ENCODE measurements at places on chromosomes 4 and X.

GRCh38 chrX:40845331-40845911 lies 110.1 kb upstream of the MED14 start:
- DNase-seq, result no peak

DNA sequence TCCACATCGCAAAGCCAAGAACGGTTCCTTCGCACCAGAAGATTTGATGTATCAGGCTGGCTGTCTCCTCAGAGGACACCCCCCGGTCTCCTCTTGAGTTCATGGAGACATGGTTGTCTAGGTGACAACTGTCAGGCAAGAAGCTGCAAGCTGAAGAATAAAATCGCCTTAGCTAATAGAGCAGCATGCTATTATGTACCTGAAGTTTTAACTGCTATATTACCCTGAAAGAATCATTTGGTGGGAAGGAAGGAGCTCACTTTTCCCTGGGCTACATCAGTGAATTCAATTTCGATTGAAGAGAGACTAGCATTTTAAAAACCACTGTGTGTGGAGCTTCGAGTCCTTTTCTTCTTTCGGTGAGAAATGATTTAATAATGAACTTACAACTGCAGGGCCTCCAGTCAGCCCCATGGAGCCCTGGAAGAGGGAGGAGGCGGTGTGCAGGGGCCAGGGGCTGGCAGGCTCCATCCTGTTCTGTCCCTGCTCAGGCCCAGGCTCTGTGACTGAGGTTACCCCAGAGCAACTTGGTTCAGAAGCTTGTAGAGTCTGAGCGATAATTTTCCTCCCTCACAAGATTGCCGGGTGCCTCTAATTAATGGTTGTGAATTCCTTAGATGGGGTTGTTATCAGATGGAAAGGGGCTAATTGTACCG lies 191.3 kb downstream of the MID1IP1 start:
- no peak for DNase-seq

DNA sequence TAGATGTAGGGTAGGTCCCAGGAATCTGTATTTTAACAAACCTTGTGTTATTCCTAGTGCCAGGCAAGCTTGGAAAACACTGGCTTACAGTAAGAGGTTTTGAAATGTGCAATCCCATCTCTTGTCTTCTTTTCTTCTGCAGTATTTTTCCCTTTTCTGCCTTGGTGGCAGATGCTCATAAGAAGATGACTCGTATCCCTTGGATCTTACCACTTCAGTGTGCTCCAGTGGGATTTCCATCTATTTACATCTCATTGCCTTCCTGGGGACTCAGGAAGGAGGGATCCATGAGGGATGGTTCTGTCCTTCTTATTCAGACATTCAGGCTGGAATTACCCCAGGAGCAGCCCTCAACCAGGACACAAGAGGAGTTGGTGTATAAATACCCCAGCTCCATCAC lies 136.6 kb downstream of the NHS start:
- no peak for DNase-seq

- DNase-seq, result no peak
Measured at GRCh38 chrX:150527108-150527507, 41.3 kb upstream of the MTM1 start.

DNA sequence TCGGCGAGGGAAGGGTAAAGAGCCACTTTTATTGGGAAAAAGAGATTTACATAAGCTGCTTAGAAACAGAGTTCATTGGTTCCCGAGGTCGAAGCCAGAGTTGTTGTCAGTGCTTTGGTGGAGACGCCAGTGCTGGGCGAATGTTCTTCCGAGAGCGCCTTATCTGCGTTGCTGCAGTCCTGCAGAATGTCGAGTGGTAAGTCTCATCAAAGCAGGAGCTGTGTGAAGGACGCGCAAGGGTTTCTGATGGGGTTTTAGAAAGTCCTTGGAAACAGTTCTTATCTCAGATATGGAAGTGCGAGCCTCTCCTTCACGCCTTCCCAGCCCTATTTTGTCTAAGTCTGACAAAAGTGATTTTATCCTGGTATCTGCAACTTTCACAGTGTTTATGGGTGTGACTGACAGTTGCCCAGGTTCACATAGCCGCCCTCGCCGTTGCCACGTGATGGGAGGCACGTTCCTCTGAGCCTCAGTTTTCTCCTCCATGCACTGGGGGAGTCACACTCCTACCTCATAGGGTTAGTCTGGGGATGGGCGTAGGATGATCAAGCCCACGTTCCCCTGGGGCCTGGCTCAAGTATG lies 47.3 kb upstream of the NSG1 start:
- peak; percentile 48 for DNase-seq

GRCh38 chrX:48831909-48832291 lies 3.5 kb downstream of the PCSK1N start:
- no peak for DNase-seq

GRCh38 chr4:172169871-172170270 lies 356.7 kb downstream of the GALNTL6 start:
- DNase-seq, result no peak

- DNase-seq, result no peak
Measured at GRCh38 chrX:42708222-42708621, 69.7 kb downstream of the PPP1R2C start.

DNA sequence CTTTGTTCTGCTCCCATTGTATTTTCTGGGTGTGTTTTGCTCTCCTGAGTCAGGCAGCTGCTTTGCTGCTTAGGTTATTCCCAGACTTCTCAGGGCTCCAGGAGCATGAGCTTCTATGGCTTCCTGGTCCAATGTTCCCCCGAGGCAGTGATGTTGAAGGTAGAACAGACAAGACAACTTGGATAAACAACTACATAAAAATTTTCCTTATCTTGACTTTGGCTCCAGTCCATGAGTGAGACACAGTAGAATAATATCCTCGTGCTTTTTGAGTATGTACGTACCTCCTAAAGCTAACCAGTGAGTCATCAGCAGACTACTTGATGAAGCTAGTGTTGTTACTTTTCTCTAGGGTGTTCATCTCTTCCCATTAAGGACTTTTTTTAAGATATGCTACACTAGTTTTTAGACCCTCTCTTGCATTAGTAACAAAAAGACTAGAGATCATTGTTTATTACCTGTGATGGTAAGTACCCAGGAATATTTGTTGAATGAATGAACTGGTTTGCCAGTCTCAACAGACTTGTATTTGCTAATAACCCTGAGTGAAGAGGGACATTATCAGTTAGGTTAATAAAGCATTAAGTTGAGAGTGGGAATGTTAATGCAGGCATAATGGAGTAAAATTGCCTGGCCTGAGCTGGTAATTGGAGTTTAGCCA lies 131.9 kb downstream of the FHIP1A start:
- DNase-seq, result peak; percentile 43

DNA sequence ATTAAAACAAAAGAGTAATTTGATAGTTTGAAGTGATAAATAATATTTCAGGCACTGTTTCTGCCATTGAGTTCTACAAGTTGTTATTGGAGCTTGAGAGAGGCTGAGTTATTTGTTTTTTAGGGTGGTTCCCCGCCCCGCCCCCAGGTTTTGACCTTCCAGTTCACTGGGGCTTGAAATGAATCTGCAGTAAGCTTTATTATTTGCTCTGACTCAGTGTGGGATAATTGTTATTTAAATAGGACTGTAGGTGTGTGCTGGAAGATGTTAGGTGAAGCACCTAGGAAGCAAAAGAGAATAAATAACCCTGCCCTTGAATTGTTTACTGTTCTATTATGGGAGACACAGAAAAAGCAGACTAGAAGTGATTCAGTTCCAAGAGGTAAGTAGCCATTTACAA lies 81.2 kb upstream of the KCNIP4 start:
- no peak for DNase-seq

DNA sequence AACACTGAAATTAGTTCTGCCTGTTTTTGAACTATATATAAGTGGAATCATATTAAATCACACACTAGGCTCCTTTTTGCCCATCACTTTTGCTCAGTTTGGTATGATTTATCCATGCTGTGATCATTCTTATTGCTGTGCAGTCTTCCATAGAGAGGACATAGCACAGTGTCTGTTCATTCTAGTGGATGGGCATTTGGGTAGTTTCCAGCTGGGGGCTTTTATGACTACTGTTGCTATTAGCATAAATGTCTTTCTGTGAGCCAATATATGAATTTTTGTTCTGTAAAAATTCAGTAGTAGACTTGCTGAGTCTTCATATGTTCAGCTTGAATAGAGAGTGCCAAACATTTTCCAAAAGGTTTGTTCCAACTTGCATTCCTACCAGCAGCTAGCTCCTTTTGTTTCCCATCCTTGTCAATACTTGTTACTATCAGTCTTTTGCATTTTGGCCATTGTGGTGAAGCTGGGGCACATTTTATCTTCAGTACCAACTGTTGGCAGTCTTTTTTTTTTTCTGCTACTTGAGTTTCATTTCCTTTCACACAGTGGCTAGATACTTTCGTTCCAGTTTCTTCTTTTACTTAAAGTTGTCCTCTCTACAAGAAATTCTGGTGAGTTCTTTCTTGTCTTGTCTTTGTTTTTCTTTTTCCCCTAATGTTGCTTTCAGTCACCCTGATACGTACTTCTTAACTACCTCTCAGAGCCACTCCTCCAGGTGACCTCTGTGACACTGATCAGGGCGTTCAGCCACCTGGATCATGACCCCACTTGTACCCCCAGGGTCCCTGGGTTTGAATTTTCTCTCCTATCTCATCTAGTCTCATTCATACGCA lies 87.0 kb downstream of the ANXA3 start:
- no peak for DNase-seq

DNA sequence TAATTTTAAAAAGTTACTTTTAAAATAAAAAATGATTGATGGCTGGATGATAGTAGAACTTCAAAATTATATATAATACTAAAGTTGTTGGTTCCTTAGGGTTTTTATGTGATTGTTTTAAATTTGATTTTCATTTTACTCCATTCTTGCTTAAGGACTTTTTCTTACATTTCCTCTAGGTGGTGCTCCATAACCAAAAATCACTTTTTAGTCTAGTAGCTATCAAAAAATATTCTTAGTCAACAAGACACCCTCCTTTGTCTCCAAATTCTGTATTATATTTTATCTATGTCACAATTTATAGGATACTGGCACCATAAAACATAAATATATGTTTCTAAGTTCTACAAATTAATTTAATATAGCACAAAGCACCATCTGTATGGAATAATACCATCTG lies 67.2 kb upstream of the BRWD3 start:
- DNase-seq, result peak; percentile 32

GRCh38 chrX:41602816-41603345 lies 85.9 kb upstream of the GPR34 start:
- no peak for DNase-seq

DNA sequence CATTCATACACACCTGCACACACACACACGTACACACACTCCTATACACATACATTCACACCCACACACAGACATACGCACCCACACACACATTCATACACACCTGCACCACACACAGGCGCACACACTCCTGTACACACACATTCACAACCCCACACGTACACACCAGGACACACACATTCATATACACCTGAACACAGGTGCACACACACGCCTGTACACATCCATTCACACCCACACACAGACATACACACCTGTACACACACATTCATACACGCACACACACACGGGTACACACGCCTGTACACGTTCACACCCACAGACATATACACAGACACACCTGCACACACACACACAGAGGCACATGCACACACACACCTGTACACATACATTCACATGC lies 53.0 kb upstream of the PPP2R3B start:
- DNase-seq, result no peak

- DNase-seq, result no peak
Measured at GRCh38 chr4:4789462-4789861, 70.0 kb upstream of the MSX1 start.

DNA sequence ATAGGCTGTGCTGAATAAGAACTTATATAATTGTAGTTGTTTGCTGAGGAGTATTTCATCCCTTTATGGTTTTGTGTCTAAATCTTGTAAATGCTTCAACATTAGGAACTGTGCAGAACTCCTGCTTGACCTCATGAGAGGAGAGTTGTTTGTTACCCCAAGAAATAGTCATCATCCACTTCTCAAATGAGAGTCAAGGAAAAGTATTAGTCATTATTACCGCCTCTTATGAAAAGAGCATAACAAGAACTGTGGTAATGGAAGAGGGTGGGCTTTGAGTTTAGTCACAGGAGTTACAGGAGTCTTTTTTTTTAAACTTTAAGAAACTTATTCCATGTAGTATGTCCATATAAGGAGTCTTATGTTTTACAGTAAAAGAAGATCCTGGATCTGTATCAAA lies 132.9 kb downstream of the RAP1GDS1 start:
- no peak for DNase-seq

DNA sequence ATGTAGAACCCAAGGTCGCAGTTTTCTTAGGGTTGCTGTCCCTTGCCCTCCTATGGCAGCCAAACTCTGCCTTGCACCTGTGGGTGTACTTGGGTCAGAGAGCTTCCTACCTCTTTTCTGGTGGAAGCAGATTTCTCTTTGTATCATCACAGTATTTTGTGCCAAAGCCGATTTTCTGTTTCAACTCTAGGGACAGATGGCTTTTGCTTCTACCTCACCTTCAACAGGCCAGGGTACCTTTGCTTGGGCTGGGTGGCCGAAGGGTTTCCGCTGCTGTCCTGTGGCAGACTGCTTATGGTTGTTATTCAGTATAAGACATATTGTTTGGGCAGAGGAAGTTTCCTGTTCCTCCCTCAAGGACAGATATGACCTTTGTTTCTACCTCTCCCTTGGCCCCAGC lies 22.4 kb downstream of the NEIL3 start:
- DNase-seq, result no peak

DNA sequence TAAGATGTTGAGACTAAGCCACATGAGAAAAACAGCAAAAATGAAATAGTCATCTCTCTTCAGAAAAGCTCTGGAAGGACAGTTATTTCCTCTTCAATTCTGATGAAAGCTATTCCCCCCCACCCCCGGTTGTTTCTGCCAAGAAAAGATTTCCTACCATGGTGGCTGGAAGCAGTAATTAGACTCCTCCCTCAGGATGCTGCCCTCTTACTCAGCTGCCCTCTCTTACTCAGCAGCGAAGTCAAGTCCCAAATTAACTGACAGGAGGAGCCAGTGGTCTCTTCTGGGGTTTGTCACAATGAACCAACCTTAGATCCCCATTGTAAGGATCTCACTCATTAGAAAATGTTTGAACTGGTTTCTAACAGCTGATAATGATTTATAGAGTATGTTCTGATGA lies 38.0 kb downstream of the GPM6B start:
- no peak for DNase-seq

- DNase-seq, result no peak
Measured at GRCh38 chr4:73707918-73708577, 32.3 kb upstream of the CXCL8 start.

- DNase-seq, result no peak
Measured at GRCh38 chr4:15150631-15151030, 148.3 kb downstream of the CPEB2 start.
